ENCODE measurements at places on chromosomes 1 and 21. TPM values are rescaled to one million over a fixed set of nuclear protein-coding genes. Genes with fewer than 3 reads are reported as not detected.

DNA sequence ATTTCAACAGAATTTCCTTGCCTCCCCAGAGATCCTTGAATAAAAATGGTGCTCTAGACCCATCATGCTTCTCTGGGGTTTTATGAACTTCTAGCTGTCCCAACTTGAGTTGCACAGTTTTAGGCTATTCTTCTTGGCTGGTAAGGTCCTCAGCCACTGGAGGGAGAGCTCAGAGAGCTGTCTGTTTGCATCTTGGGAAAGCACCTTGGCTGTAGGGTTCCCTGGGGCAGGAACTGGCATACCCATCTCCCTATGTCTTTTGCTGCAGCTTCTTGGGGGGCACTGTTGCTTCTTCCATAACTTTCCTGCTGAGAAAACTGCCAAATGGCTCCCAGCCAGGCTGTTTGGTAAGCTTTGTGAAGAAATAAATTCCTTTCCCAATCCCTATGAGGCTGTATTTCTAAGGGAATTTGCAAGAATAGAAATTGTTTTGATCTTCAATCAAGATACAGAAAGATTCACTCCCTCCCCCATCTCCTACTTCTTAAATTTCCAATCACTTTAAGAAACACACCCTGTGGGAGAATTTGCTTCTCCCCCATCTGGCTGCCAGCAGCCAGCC, 8.2 kb upstream of the FMOD start:
- no peak for DNase-seq

- DNase-seq: no peak
Measured at GRCh38 chr1:19124273-19124672, 85.8 kb downstream of the UBR4 start.

The MRPS6 gene
- 9.4 TPM for total RNA-seq

DNA sequence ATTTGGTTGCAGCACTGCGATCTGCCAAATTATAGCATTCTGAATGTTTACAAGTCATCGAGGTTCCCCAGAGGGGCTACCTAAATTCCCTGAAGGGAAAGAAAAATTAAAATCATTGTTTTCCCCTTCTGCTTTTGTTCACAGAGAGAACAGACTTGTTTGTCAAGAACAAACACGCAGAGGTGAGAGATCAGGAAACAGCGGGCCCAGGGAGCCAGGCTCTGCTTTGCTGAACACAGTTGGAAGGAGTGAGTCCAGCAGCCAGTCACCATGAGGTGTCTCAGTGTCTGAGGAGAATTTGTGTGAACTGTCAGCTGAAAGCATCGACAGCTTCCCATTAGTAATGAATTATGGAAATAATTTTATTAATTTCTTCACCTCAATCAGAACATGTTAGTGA, 52.5 kb downstream of the RWDD3 start:
- DNase-seq: no peak

GRCh38 chr1:12460121-12460520, 157.9 kb downstream of the DHRS3 start:
- no peak for DNase-seq

GRCh38 chr1:109817881-109818270, 54.2 kb upstream of the EPS8L3 start:
- DNase-seq: no peak

GRCh38 chr1:17494114-17494729, 45.3 kb upstream of the ARHGEF10L start:
- DNase-seq: peak; percentile 66

DNA sequence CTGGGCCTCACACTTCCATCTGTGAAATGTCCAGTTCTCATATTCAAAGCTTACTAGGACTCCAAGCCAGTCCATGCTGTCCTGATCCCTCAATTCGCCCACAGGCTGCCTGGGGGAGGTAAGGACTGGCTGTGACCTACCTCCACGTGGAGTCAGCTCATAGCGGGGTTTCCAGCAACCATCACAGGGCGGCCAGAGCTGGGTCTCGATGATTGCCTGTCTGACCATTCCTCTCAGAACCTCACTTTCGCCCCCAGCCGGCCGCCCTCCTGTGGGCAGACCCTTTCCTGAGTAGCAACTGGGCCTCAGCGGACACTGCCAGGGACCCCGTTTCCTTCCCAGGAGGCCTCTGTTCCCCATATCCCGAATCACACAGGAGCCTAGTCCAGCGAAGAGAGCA, 3.4 kb upstream of the RUNX3 start:
- no peak for DNase-seq

- DNase-seq: no peak
Measured at GRCh38 chr1:202806845-202807450, 1.3 kb downstream of the KDM5B start.

DNA sequence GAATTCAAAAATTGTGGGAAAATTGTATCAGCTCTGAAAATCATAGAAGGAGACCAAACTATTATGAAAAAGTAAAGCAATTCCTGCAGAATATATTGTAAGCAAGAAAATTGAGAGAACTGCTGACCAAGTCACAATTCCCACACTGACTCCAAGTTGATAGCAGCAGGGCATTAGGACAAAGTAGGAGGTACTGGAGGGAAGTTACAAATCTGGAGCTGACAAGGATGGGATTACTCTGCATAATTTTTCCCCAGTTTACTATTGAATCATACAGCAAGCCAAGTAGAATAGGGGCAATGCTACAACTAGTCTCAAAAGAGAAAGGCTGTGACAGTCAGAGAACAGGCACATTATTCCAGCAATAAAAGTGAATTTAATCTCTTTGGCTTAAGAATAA, 161.3 kb upstream of the USP25 start:
- no peak for DNase-seq

The PTPN22 gene
- total RNA-seq: 2.1 TPM

The EXTL1 gene
- total RNA-seq: 0.05 TPM

The TINAGL1 gene
- 349 TPM for total RNA-seq

GRCh38 chr1:209368864-209369598, 214.5 kb upstream of the CAMK1G start:
- peak; percentile 84 for DNase-seq

GRCh38 chr1:162548170-162548569, 13.4 kb upstream of the UAP1 start:
- no peak for DNase-seq

The SLAMF9 gene
- not detected for total RNA-seq

GRCh38 chr1:212507369-212507768, 74.6 kb downstream of the NENF start:
- DNase-seq: no peak

GRCh38 chr21:27565364-27565763, 598.5 kb upstream of the ADAMTS5 start:
- DNase-seq: no peak

The CACYBP gene
- total RNA-seq: 251 TPM

- DNase-seq: peak; percentile 95
Measured at GRCh38 chr1:201686714-201687455, 142.1 kb upstream of the IPO9 start.

The TNFSF18 gene
- 0.10 TPM for total RNA-seq
